D721Med (cell line): ENCODE measurements at places on chromosomes 5 and 9.

GRCh38 chr9:82170866-82171265 is 182.3 kb downstream of the SPATA31D1 start:
- DNase-seq = no peak

GRCh38 chr5:72109625-72110024 is 2.4 kb downstream of the MAP1B start:
- no peak for DNase-seq

GRCh38 chr5:178586396-178586795 is 3.8 kb downstream of the COL23A1 start:
- no peak for DNase-seq

DNA sequence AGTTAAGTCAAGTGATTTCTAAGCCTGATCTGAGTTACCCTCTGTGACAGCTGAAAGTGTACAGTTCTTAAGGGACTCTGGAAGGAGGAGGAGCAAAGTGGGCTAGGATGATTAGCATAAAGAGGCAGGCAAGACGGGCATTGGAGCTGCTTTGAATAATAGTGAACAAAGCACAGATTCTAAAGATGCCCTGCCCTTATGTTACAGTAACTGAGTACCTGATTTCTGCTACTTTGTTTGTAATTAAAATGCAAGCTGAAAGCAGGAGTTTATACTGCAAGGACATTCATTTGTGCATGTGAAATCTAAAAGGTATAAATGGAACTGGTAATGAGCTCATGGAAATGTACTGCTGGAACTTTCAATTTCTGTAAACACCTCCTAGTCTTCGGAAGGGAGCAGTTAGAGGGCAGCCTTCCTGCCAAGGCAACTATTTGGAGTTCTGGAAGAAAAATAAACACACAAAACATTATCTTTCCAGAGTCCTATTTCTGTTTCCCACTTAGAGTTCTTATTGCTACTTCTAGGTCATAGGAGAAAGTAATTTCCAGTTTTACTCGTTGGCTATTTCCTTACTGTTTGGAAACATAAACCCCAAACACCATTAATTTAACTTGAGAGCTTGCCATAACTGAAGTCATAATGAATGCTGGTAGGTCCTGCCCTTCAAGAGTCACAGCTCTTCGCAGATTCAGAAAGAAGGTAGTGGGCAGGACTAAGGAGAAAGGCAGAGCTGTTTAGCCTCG is at the start of gene RANBP3L:
Gene RANBP3L (minus strand): TSS at position 45 of the 746 bp plus-strand sequence. CDS start 486 bp downstream, outside the sequence.
- DNase-seq = no peak

GRCh38 chr5:169895926-169896325 is 84.4 kb downstream of the INSYN2B start:
- no peak for DNase-seq

DNA sequence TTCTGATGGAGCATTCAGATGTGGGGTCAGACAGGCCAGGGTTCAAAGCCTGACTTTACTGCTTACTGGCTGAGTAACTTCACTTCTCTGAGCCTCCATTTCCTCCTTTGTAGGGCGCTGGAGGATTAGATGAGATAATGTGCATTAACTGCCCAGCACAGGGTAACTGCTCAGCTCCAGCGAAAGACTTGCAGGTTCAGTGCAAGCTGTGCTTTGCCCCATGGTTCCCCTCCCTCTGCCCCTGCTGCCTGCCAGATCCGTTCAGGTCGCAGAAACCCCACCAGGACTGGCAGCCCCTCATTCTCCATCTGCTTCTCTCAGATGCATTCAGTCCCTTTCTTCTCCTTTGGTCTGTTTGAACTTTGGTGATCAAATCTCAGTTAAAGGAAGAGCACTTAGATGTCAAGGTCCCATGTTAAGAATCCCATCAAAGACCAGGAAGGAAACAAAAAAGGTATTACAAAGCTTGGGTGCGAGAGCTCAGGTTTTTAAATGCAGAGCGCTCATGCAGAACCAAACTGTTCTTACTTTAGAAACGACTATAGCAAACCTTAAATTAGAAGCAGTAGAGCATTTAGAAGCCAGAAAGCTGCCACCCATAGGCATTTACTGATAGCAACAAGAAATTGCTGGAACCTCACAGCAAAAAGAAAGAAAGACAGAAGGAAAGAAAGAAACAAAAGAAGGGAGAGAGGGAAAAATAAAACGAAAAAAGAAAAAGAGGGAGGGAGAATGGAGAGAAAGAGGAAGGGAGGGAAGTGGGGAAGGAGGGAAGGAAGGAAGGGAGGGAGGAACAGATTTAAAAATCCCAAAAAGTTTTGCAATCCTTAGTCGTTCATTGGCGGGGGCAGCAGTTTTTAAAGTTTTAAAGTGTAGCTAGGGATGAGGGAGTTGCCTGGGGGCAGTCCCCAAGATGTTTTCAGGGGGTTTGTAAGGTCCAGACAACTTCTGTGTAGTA is 23.5 kb downstream of the AFAP1L1 start:
- DNase-seq = no peak

GRCh38 chr5:172505845-172506244 is 51.5 kb upstream of the SH3PXD2B start:
- no peak for DNase-seq
